ENCODE measurements at places on chromosomes 12 and 14. TPM values are rescaled to one million over a fixed set of nuclear protein-coding genes. Genes with fewer than 3 reads are reported as not detected.

DNA sequence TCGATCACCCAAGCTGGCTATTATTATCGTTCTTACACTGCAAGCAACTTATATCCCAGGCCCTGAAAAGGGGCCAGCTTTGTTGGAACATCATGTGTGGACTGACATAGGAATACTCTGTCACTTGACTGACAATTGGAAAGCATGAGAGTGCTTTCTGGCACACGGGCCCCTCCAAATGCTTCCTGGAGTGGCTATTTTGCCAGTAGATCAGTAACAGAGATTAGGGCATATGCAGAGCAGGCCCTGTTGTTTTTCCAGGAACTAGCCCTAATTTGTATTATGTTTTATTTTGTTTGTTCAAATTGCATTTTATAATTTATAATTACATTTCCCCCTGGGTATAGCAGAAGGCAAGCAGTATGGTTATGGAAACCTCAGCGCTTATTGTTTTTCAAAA lies 170.1 kb upstream of the FRMD6 start:
- DNase-seq, result no peak

DNA sequence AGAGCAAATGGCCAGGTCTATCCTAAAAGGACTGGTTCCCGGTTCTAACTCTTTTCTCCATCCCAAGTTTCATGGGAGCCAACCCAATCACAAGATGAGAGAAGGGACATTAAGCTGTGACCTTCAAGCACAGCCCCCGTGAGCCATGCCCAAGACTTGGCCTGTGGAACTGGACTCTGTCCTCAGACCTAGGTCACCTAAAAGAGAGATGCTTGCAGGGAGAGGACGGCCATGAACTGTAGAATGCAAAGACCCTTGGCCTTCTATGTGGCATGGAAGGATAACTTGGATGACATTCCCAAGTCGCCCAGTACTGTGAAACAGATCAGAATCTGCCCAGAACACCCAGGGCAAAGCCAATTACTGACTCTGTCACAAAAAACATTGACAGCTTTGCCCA lies 263.5 kb downstream of the DPF3 start:
- DNase-seq, result no peak

- no peak for DNase-seq
Measured at GRCh38 chr12:79635676-79636075, 55.1 kb downstream of the PAWR start.

- no peak for DNase-seq
Measured at GRCh38 chr14:77122526-77123125, 19.0 kb downstream of the ZDHHC22 start.

DNA sequence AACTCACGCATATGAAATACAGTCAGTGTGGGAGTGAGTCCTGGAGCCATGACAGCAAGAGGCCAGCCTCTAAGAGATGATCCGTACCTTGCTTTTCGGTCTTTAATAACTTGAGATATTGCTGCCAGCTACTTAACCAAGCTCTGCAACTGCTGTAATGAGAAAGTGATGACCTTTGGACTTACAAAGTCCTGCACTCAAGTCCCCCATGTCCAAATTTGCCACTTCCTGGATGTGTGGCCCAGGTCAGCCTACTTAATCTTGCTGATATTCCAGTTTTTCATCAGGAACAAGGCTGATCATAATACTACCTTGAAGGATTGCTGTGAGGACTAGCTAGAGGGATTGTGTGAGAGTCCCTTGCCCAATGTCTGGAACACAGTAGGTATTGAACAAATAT lies 33.8 kb upstream of the DUSP6 start:
- DNase-seq, result no peak

DNA sequence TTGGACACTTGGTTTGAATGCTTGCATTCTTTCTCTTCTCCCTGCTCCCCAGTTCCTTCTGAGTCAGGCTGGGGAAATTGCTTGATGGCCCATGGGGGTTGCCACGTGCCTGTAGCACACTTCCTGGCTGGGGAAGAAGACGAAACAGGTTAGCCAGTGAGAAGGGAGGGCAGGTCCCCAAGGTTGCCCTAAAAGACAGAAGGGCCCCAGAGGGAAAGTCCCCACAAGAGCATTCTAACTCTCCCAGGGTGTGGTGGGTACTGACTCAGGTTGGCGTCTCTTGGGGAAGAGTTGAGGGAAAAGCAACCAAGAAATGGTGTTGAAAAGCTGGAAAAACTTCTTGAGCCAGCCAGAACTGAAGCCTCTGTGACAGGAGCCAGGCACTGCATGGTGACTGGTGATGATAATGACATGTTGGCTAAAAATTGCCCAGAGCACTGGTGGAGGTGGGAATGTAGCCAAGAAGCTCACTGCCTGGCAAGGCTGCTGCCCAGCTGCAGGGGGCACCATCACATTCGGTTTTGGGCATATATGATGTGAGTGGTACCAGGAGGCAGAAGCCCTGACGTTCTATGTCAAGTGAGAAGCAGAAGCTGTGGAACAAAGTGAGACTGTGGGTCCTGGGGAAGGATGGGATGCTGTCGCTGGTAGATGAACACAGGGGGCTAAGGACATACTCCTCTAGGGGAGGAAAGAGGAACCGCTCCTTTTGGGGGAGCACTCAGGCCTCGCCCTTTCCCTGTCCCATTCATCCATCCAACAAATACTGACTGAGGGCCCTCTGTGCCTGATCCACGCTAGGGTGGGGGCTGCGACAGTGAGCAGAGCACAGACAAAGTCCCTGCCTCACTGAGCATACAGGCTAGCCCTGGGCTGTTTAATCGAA lies 8.1 kb upstream of the RABGGTA start:
- DNase-seq, result no peak

- no peak for DNase-seq
Measured at GRCh38 chr12:27966870-27967269, 5.7 kb downstream of the PTHLH start.

- DNase-seq, result peak; percentile 41
Measured at GRCh38 chr12:2691345-2692071, 103.3 kb upstream of the FKBP4 start.

Gene PPP4R4
- 0.18 TPM for total RNA-seq

Gene SLC6A13
- 0.90 TPM for total RNA-seq

- no peak for DNase-seq
Measured at GRCh38 chr12:92404259-92404894, 258.7 kb upstream of the BTG1 start.

Gene TTC9
- total RNA-seq, result 16.9 TPM

DNA sequence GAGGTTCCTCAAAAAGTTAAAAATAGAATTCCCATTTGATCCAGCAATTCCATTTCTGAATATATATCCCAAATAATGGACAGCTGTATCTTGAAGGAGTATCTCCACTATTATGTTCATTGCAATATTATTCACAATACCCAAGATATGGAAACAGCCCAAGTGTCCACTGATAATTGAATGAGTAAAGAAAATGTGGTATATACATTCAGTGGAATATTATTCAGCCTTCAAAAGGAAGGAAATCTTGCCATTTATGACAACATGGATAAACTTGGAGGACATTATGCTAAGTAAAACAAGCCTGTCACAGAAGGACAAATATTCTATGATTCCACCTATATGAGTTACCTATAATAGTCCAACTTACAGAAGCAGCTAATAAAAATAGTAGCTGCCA lies 979.0 kb downstream of the SLC6A15 start:
- DNase-seq, result no peak

DNA sequence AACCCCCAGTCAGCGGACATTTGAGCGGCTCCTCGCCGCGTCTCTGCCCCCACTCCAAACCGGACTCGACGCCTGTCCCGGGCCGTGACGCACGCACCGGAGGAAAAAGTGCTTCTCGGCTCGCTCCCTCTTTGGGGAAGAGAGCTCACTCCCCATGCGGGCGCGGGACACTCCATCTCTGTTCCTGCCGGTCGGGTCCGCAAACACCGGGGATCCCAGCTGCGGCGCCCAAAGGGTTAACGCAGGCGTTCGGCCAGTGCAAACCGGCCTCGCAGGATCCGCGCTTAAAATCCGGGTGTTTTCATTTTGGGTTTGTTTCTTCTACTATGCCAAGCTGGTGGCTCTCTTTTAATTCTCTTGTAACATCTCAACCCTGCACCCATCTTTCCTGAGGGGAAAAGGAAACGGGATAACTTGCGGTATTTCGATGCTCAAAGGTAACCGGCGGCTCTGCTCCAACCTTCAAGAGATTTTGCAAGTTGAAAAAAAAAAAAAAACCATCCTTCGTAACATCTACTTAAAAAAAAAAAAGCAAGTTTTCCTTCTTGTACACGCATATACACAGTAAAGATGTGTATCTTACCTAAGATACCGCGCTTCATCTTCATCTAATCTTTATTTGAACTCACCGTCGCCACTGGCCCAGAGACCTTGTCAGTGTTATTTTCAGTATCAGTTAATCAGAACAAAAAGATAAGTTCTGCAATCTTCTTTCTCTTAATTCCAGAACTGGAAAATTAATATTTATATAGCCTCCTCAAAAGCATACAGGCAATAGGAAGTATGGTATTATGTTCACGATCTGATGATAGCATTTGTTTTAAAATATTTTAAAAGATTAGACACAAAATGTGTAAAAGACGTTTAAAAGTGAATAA lies 1.6 kb upstream of the ATP2B1 start:
- DNase-seq, result peak; percentile 62

- DNase-seq, result no peak
Measured at GRCh38 chr14:36315159-36315853, 5.1 kb downstream of the MBIP start.

Gene BHLHE41
- 4.0 TPM for total RNA-seq

Gene BCL2L14
- total RNA-seq, result 0.64 TPM

DNA sequence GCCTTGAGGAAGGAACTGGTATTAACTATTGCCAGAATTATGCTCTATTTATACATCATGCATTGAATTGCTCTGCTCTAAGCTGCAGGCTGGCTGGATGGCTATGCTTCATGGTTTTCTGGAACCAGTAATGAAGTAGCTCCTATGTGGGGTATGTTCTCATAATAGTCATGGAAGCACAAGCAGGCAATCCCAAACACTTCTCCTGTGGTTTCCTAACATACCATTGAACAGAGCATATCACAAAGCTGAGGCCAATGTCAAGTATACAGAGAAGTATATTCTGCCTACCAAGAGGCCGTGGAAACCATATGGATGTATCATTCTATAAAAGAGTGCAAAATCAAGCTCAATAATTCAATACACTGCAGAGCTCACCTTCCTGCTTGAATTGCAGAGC lies 1752.4 kb upstream of the FLRT2 start:
- DNase-seq, result no peak

DNA sequence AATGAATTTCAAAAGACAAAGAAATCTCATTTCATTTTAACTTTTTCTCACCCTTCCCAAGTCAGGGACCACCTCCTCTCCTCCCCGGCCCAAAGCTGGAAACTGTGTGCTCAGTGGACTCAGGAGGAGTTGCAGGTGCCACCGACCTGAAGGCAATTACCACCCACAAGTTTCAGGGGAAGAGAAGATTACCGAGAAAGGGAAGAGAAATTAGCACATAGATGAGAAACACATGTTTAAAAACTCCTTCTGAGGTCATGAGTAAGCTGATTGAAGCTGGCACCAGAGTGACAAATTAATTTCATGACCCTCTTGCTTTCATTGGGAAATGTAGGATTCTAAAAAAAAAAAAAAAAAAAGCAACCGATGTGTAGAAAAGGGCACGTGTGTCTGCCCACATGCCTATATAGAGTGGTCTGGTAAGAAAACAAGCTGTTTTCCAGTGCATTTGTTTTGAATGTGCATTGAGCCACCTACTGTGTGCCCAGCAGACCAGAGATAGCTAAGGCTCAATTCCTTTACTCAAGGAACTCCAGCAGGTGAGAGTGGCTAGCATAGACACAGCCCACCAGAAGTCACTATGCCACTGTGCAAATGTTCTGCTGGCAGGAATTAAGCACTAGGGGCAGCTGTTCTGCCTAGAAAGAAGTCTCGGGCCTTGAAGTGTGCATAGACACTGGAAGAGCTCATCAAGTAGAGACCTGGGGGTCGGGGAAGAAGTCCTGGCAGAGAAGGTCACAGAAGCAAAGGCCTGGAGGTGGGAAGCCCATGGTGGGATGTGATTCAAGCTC lies 30.5 kb downstream of the DPF3 start:
- no peak for DNase-seq

DNA sequence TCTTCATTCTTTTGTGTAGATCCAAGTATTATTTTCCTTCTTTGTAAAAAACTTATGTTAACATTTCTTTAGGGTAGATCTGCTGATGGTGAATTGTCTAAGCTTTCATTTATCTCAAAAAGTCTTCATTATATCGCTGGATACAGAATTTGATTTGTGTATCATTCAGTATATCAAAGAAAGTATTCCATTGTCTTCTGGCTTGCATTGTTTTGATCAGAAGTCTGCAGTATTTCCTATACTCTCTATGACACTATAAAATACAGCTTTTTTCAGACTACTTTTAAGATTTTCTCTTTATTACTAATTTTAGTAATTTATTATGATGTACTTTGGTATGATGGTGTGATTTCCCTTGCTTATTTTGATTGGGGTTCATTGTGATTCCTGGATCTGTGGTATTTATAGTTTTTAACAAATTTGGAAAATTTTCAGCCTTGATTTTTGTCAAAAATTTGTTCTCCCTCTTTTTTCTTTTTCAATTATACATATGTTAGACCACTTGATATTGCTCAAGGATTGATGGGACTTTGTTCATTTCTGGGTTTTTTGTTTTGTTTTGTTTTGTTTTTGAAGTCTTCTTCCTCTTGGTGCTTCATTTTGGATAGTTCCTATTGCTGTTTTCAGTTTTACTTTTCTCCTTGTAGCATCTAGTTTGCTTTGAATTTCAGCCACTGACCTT lies 176.5 kb downstream of the ZFP36L1 start:
- no peak for DNase-seq

DNA sequence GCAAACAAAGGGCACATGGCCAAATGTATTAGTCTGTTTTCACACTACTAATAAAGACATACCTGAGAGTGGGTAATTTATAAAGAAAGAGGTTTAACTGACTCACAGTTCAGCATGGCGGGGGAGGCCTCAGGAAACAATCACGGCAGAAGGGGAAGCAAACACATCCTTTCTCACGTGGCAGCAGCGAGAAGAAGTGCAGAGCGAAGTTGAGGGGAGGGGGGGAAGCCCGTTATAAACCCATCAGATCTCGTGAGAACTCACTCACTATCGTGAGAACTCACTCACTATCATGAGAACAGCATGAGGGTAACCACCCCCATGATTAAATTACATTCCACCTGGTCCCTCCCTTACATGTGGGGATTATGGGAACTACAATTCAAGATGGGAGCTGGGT lies 66.1 kb downstream of the ST8SIA1 start:
- no peak for DNase-seq

DNA sequence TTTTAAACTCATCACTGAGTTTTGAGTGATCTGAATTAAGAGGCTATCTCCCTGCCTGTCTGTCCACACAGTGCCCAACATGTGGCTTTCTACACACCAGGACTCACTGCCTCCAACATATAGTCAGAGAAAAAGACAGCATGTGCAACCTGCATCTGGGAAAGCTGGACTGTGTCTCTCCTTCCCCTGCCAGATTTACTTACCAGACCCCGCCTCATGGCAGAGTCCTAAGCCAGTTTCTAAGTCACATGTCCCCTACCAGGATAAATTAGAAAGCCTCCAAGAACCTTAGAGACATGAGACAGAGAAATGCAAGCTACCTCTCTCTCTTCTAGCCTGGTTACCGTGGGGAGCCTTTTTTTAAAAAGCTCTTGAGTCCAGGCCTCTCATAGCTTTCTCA lies 2.7 kb upstream of the HDAC7 start:
- no peak for DNase-seq

GRCh38 chr14:75224561-75224960 lies 48.1 kb upstream of the TMED10 start:
- DNase-seq, result no peak

Data from endothelial cell (in vitro differentiated cells).